ENCODE measurements at places on chromosomes 1 and 21.

DNA sequence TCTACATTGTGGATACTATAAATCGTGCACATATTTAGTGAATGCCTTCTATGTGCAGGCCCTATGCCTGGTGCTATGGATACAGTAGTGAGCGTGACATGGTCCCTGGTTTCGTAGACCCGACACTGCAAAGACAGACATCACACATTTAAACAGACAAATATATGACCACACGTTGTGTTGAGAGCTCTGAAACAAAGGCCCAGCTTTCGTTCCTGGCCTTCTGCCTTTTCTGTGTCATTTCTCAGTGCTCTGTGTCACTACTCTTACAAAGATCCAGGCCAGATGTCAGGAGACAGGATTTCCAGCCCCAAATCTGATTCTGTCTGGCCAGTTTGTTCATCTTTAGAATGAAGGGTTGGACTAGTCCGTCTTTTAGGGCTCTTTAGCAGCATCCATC lies 19.3 kb upstream of the TRABD2B start:
- no peak for DNase-seq

DNA sequence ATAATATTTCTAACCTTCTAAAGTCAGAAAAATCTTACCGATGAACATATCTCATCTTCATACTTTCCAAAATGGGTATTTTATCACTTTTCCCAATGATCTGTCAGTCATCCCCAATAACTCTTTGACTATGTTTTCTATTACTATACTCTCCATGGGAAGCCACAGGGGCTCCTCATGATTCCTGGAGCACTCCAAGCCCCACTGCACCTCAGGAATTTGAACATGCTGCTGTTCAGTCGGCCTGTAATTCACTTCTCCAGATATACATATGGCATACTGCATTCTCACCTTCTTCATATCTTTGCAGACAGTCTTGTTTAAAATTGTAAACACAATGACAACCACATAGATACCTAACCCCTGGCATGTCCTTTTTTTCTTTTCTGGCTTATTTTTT lies 333.0 kb downstream of the BRINP3 start:
- DNase-seq: no peak

DNA sequence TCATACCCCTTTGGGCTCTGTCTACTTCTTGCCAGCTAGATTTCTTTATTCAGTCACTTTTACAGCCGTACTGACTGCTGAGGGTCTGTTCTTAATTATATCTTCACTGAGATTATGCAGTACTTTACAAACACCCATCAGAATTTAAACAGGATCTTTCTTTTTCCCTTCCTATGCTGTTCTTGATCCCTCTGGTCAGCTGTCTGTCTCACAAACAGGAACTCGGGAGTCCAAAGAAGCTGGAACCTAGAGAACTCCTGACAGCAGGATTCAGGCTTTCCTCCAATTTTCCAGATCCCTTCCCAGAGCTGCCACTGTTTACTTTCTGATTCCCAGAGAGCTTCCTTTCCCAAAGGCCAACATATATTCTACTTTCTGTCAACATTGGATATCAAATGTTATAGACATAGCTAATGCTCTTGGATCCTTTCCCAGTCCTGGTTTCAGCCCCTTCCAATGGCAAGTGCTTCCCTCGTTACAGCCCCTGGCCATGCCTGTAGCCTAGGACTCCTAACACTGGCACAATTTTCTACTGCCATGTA lies 59.5 kb downstream of the ATP2B4 start:
- DNase-seq: no peak

DNA sequence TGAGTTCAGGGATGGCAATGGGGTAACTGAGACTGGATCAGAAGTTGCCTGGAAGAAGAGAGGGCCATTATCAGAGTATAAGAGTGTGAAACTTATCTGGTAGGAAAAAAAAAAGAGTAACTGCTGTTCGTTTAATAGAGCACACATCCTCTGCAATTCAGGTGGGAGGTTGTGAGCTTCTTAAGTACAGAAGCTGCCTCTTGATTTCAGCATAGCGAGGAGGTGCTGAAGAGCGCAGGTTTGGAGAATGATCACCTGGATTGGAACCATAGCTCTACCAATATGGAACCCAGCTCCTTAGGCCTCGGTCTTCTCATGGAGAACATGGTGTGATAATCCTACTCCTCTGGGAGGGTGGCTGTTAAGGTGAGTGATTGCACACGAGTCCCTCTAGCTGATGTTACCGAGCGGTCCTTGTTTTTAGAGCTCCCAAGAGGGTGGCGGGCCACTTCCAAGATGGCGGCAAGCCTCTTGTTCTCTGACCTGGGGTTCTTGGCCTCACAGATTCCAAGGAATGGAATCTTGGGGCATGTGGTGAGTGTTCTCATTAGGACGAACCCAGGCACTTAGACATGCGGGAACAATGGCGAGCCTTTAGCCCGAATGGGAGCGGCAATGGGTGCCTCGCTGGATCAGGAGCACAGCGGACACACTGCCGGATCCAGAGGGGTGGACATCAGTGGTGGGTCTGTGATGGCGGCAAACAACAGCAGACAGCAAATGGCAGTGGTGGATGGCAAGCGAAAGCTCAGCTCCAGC lies 3.3 kb upstream of the MX1 start:
- no peak for DNase-seq

- no peak for DNase-seq
These were observed 168.4 kb upstream of the CACNA1E start for GRCh38 chr1:181314959-181315358.

DNA sequence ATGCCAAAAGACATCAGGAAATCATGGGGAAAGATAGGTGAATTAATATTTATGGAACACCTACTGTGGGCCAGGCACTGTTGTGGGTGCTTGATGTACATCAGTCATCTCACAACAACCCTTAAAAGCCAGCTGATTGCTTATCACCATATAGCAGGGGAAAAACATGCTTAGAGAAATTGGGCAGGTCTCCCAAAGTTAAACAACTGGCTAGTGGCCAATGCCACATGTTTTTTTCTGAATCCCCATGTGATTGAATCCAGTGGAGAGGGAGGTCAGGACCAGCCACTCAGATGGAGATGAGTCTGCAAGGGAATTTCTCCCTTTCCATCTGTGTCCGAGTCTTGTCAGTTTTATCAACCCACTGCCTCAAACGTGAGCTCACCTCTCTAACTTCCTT lies 33.5 kb downstream of the UTP25 start:
- DNase-seq: no peak

- DNase-seq: no peak
These were observed 45.7 kb downstream of the LRRC7 start for GRCh38 chr1:69613414-69613813.
